Thymus (tissue), 14 donors: ENCODE measurements at places on chromosomes 5 and 9. TPM values are rescaled to one million over a fixed set of nuclear protein-coding genes. Genes with fewer than 3 reads are reported as not detected.

PRXL2C gene
- total RNA-seq, result 4.7 TPM

FOXD4 gene
- total RNA-seq, result 0.38 TPM

PIP5K1B gene
- total RNA-seq, result 0.94 TPM

COL23A1 gene
- total RNA-seq, result 1.5 TPM

MLANA gene
- total RNA-seq, result not detected

FANCC gene
- 4.8 TPM for total RNA-seq

RNF183 gene
- total RNA-seq, result 0.24 TPM

GPSM1 gene
- 6.1 TPM for total RNA-seq

SLC46A2 gene
- 24.6 TPM for total RNA-seq

AMBP gene
- total RNA-seq, result 0.38 TPM

PCDHA11 gene
- total RNA-seq, result 0.05 TPM

FCN2 gene
- total RNA-seq, result 0.52 TPM

SETD9 gene
- total RNA-seq, result 4.8 TPM

CARD9 gene
- total RNA-seq, result 2.8 TPM

MYOT gene
- 0.33 TPM for total RNA-seq

IARS1 gene
- 83.9 TPM for total RNA-seq

FAT2 gene
- total RNA-seq, result 5.1 TPM

TRIM36 gene
- 1.8 TPM for total RNA-seq

DAB2 gene
- 17.7 TPM for total RNA-seq

AP3B1 gene
- 38.3 TPM for total RNA-seq

PKD2L2 gene
- total RNA-seq, result not detected

TUSC1 gene
- 6.2 TPM for total RNA-seq

ZDHHC11 gene
- 1.1 TPM for total RNA-seq

OMD gene
- 0.61 TPM for total RNA-seq

PLAC8L1 gene
- 0.24 TPM for total RNA-seq

KCNIP1 gene
- total RNA-seq, result 0.09 TPM

TSSK1B gene
- total RNA-seq, result 0.05 TPM

HTR1A gene
- total RNA-seq, result not detected

TNC gene
- 31.5 TPM for total RNA-seq

PCDHB2 gene
- 0.24 TPM for total RNA-seq

CXCL14 gene
- 12.6 TPM for total RNA-seq

PTPN3 gene
- total RNA-seq, result 2.8 TPM

ITK gene
- 87.7 TPM for total RNA-seq

PTGDS gene
- 5.0 TPM for total RNA-seq

PCDHB4 gene
- 0.09 TPM for total RNA-seq

FLT4 gene
- total RNA-seq, result 1.0 TPM

PCDHA1 gene
- not detected for total RNA-seq

SLCO6A1 gene
- total RNA-seq, result 0.14 TPM

THBS4 gene
- total RNA-seq, result 9.2 TPM

BRD8 gene
- total RNA-seq, result 44.3 TPM

ANKRD33B gene
- total RNA-seq, result 6.8 TPM

AGXT2 gene
- not detected for total RNA-seq

TSLP gene
- 0.09 TPM for total RNA-seq

DOCK2 gene
- total RNA-seq, result 99.4 TPM

CCDC192 gene
- 0.09 TPM for total RNA-seq

ACTBL2 gene
- not detected for total RNA-seq

PCSK5 gene
- total RNA-seq, result 20.1 TPM

SNCAIP gene
- total RNA-seq, result 5.2 TPM

SLC25A51 gene
- 20.4 TPM for total RNA-seq
